ENCODE measurements at places on chromosomes 12 and 14. TPM values are rescaled to one million over a fixed set of nuclear protein-coding genes. Genes with fewer than 3 reads are reported as not detected.

The RPGRIP1 gene
- not detected for total RNA-seq

The PAPLN gene
- total RNA-seq = 9.1 TPM

- no peaks in the 10 kb centered on the region for H3K27me3 ChIP-seq
- DNase-seq = peak; percentile 71
- peaks cover 33% of the 10 kb centered on the region for H3K4me1 ChIP-seq
- H3K36me3 ChIP-seq = no peaks in the 10 kb centered on the region
- H3K27ac ChIP-seq = peak overlapping the region; percentile 62
Measured at GRCh38 chr12:3216726-3217682, 139.8 kb downstream of the TSPAN9 start.

GRCh38 chr14:34119107-34119858, 168.4 kb upstream of the EGLN3 start:
- no peak for DNase-seq
- no peaks in the 10 kb centered on the region for H3K36me3 ChIP-seq
- no peaks in the 10 kb centered on the region for H3K4me1 ChIP-seq
- H3K4me3 ChIP-seq = no peak overlapping the region
- H3K27ac ChIP-seq = no peak overlapping the region
- peaks cover 3% of the 10 kb centered on the region for H3K27me3 ChIP-seq

GRCh38 chr12:8096281-8096915, 14.3 kb downstream of the NECAP1 start:
- H3K4me1 ChIP-seq = no peaks in the 10 kb centered on the region
- DNase-seq = no peak
- H3K27me3 ChIP-seq = no peaks in the 10 kb centered on the region
- no peak overlapping the region for H3K27ac ChIP-seq
- no peak overlapping the region for H3K4me3 ChIP-seq

GRCh38 chr14:104086210-104086660, 735 bp downstream of the ASPG start:
- peaks cover 10% of the 10 kb centered on the region for H3K27me3 ChIP-seq
- no peak overlapping the region for H3K4me3 ChIP-seq
- no peak overlapping the region for H3K27ac ChIP-seq
- H3K36me3 ChIP-seq = no peaks in the 10 kb centered on the region
- no peak for DNase-seq

- no peaks in the 10 kb centered on the region for H3K27me3 ChIP-seq
- peaks cover 4% of the 10 kb centered on the region for H3K4me1 ChIP-seq
- DNase-seq = no peak
Measured at GRCh38 chr14:92103363-92103989, 2.9 kb downstream of the ATXN3 start.

- DNase-seq = no peak
- H3K36me3 ChIP-seq = no peaks in the 10 kb centered on the region
- no peaks in the 10 kb centered on the region for H3K4me1 ChIP-seq
- no peaks in the 10 kb centered on the region for H3K27me3 ChIP-seq
Measured at GRCh38 chr14:23601845-23602180, 23.2 kb upstream of the JPH4 start.

- no peak overlapping the region for H3K27ac ChIP-seq
- no peaks in the 10 kb centered on the region for H3K36me3 ChIP-seq
- peaks cover 45% of the 10 kb centered on the region for H3K4me1 ChIP-seq
- no peak for DNase-seq
- no peaks in the 10 kb centered on the region for H3K27me3 ChIP-seq
- no peak overlapping the region for H3K4me3 ChIP-seq
Measured at GRCh38 chr14:73748858-73749357, 34.7 kb upstream of the PNMA1 start.

GRCh38 chr12:107775093-107775721, 703 bp downstream of the ASCL4 start:
- no peaks in the 10 kb centered on the region for H3K36me3 ChIP-seq
- H3K27me3 ChIP-seq = peaks cover 40% of the 10 kb centered on the region
- H3K4me3 ChIP-seq = no peak overlapping the region
- no peak for DNase-seq
- no peak overlapping the region for H3K27ac ChIP-seq
- H3K4me1 ChIP-seq = no peaks in the 10 kb centered on the region

DNA sequence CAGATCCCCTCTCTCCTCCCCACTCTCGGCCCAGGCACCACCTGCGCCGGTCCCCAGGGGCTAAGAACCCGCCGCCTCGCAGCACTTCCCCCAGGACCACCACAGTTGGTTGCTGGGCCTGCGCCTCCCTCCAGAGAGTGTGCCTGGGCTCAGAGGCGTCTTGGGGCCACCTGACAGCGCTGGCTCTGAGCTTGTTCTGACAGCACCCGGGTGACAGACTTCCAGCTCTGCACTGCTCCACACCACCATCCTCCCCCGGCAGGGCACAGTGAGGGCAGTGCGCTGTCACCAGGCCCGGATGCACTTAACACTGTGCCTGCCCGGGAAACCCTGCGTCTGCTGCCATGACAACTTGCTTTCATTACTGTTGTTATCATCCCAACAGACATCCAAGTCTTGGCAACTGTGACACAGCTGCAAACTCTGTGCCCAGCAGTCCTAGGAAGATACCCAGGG, 6.6 kb downstream of the BRF1 start:
- H3K4me3 ChIP-seq = no peak overlapping the region
- no peaks in the 10 kb centered on the region for H3K27me3 ChIP-seq
- H3K4me1 ChIP-seq = peaks cover 5% of the 10 kb centered on the region
- no peaks in the 10 kb centered on the region for H3K36me3 ChIP-seq
- no peak overlapping the region for H3K27ac ChIP-seq
- peak; percentile 45 for DNase-seq

GRCh38 chr12:123478762-123479161, 20.8 kb downstream of the SNRNP35 start:
- no peaks in the 10 kb centered on the region for H3K27me3 ChIP-seq
- H3K27ac ChIP-seq = peak overlapping the region; percentile 36
- peak; percentile 19 for DNase-seq
- H3K36me3 ChIP-seq = peaks cover 8% of the 10 kb centered on the region
- H3K4me3 ChIP-seq = no peak overlapping the region

GRCh38 chr14:102591372-102591943, 991 bp upstream of the RCOR1 start:
- H3K27me3 ChIP-seq = no peaks in the 10 kb centered on the region
- DNase-seq = no peak
- H3K4me3 ChIP-seq = peak overlapping the region; percentile 77
- H3K36me3 ChIP-seq = no peaks in the 10 kb centered on the region
- peak overlapping the region; percentile 99 for H3K27ac ChIP-seq
